ENCODE measurements at places on chromosomes 1 and 21.

- DNase-seq: no peak
Measured at GRCh38 chr1:23475641-23476040, 8.3 kb downstream of the ASAP3 start.

DNA sequence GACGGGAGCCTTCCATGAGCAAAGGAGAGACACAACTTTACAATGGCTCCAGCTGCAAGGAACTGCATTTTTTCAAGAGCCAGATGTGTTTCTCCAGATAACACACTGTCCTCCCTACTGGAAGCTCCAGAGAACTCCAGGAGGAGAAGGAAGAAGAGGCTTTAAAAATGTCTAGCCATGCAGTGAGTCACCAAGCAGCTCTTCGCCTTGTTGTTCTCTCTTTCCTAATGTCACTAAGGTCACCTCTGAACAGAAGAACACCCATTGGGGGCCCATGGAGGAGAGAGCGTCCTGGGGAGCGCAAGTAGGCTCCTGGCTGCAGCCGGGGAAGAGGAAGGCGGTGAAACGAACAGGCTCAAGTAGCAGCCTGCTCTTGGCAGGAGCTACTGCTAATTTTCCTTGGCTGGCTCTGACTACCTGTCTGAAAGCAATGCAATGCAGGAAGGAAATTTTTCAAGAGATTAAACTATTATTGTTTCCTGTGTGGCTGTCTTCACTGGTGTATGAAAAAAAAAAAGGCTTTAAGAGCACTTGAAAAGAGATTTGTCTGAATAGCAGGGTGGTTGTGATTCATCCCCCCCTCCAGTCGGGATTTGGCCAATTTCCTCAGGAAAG lies 321.9 kb downstream of the SETD4 start:
- DNase-seq: no peak

DNA sequence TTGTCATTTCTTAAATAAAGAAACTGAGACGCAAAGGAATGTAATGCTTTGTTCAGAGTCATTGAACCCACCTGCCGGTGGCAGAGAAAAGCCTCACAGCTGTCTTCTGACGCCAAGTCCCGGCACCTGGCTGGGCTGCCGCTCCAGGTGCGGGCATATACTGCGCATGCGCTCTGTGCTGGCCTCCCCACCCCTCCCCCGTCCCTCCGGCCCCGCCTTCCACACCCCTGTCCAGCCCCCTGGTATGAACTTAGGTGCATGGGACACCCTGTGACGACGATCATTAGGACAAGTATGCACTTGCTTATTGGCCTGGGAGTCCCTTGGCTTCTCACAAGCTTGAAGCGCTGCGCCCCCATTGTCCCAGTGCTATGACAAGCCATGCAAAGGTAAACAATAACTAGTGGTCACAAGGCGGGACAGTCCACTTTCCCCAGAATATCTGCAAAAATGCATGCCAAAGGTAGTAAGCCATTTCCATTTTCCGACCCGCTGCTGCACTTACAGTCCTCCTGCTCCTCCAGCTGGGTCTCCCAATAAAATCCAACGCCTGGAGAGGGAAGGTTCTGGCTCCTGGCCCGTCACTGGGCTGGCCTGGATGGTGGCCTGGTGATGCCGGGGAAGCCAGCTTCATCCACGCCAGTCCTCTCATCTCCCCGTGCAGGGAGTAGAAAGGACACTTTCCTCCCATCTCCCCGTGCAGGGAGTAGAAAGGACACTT lies 100.4 kb downstream of the PSMG1 start:
- DNase-seq: no peak

DNA sequence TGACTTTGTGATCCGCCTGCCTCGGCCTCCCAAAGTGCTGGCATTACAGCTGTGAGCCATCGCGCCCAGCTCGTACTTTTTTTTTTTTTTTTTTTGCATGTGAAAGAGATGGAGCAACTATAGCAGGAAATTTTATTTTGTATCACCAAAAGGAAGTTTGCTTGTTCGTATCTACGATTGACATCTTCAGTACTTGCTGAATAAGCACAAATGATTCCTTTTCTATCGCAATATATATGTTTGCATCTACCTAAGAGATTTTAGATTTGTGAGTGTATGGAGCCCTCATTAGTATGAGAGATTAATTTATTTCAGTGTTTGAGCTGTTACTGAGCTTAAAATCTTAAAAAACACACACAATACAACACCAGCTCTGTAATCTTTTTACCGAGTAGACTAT lies 143.1 kb downstream of the NFIA start:
- DNase-seq: no peak

DNA sequence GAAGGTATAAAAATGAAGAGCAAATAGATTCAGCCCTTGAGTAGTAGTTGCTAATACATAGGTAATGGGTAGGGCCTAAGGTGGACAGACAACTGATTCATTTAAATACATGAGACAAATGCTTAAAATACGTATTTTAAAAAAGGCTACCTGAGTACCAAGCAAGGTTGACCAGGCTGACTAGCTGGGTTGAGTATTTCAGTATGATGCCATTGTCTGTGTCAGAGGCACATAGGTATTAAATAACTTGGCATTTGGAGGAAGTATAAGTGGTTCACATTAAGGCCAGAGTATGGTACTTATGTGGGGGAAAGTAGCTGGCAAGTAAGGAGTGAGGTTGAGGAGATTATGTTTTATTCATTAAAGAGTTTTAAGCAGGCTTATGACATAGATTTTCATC lies 19.4 kb downstream of the NEK7 start:
- DNase-seq: no peak

DNA sequence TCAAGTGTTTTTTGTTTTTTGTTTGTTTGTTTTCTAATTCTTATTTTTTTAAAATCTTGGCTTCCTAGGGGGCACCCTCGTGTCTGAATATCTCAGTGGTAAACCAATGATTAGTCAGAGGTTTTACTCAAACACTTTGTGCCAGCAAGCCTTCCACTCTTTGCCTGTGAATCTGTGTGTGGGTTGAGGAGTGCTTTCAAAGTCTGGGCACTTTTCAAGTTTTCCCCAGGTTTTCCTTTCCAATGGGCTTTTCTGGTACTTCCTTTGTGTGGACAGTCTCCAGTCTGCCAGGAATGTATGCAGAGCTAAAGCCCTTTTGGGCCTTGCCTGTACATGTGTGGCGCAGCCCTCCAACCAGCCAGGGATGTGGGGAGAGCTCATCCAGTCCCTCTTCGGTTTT lies 9.7 kb upstream of the PPIE start:
- DNase-seq: no peak

DNA sequence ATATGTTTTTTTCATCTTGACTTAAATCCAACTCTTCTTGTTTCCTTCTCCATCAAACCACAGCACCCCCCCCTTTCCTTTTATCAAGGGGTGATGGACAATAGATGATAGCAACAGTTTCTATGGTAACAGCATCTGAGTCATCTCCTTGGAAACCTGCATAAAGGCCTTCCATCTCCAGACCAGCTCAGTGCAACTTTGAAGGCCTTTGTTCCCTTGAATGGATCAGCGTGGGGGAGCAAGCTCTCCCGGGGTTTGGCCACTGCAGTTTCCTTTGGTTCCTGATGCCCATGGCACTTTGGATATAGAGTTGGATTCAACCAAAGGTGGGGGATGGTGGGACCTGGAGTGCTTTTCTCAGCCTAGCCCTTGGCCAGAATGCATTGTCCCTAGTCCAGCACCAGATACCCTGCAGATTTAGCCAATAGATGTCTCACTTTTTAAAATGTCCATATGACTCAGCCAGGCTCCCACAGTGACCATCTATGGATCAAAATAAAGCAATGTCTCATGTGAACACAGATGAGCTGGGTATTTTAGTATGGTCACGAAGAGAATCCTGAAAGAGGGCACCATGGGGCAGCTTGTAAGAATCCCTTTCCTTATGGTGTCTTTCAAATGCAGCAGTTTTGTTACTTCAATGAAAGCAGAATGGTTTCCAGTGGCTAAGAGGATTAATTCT lies 127.7 kb downstream of the SPATA46 start:
- peak; percentile 15 for DNase-seq

- DNase-seq: no peak
Measured at GRCh38 chr1:30473922-30474817, 249.2 kb downstream of the MATN1 start.

DNA sequence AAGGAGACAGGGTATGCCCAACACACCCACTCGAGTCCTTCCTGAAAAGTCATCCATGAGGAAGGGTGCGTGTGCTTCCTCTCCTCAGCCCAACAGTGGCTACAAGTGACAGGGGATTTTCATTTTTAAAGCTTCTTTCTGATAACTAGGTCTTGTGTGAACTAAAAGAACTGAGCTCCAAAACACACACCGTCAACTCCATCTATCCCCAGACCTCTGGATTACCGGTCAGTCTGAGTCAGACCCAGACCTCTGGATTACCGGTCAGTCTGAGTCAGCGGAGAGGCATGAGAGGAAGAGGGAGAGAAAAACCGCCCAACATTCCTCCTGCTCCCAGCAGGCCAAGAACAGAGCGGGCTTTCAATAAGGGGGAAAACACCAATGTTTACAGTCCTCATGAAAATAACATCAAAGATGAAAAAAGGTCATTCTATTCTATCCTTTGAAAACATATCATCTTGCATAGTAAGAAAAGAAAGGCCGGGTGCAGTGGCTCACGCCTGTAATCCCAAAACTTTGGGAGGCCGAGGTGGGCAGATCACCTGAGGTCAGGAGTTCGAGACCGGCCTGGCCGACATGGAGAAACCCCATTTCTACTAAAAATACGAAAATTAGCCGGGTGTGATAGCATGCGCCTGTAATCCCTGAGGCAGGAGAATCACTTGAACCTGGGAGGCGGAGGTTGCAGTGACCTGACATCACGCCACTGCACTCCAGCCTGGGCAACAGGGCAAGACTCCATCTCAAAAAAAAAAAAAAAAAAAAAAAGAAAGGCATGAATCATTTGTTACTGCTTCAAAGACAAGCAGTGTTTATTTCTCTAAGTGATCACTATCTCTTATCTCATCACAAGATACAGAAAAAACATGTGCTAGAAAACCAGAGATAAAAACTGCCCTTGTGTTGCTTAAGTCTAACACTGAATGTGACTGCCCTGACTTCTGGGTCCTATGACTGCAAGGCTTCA lies 3.4 kb downstream of the PTTG1IP start:
- no peak for DNase-seq

DNA sequence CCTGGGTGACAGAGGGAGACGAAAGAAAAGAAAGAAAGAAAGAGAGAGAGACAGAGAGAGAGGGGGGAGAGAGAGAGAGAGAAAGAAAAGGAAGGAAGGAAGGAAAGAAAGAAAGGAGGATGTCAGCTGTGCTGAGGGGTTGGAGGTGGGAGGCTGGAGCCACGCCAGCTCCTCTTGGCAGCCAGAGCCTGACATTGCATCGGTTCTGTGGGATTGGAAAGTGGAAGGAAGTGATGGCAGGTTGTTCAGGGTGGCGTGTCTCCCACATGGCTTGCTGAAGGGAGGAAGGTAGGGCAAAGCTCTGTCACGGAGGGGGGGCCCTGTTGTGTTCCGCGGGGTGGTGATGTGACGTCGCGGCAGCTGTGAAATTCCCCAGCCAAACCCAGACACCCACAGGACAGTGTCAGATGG lies 30.7 kb downstream of the EIF2D start:
- no peak for DNase-seq

- no peak for DNase-seq
Measured at GRCh38 chr21:42649122-42650032, 4.0 kb upstream of the PDE9A start.

DNA sequence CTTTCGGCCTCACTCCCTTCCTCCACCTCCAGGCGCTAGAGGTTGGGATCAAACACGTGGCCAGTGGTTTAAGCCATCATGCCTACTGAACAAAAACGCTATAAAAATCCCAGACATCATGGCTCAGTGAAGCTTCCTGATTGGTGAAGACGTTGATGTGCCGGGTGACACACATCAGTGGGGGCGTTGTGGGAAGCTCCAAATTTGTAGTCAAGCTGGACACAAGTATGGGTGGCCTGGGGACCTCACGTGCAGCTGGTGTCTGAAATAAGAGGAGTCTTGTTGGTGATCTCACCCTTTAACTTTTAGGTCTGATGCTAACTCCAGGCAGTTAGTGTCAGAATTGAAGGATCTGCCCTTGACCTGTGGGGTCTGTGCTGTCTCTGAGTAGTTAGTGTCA lies 6.7 kb downstream of the CFAP298 start:
- no peak for DNase-seq

DNA sequence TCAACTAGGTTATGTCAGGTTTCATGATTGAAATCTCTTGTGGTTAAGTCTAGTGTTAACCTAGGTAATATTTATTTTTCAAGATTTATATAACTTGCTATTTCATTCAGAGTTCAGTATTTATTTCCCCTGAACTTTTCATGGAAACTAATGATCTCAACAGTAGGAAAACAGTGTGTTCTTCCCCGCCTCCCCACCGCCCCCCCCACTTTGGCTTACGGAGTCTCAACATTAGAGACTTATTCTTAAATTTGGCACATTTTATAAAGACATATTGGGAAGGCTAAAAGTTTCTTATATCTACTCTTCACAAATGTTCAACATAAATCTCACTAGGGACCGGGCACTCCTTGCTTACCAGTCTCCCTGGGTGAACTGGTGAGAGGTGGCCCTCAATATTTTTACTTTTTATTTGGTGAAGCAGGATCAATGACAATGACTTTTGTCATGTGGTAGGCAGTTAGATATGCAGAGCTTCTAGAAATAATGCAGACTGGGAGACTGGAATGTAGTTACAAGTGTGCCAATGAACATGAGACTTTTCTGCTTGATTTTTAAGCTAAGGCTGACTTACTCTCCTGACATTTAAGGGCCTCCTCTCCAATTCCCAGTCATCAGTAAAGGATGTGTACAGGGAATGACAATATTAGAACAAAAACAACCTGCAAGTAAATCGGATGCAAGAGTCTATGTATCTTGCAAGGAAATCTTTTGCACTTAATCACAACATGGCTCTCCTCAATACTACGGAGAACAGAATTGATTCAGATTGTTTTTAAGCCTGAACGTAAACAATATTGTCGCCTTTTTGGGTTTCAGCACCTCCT lies 1.7 kb upstream of the MAN1A2 start:
- DNase-seq: no peak

- DNase-seq: no peak
Measured at GRCh38 chr1:227378871-227379554, 60.7 kb upstream of the CDC42BPA start.

- DNase-seq: no peak
Measured at GRCh38 chr21:45122030-45122429, 47.6 kb downstream of the ADARB1 start.

DNA sequence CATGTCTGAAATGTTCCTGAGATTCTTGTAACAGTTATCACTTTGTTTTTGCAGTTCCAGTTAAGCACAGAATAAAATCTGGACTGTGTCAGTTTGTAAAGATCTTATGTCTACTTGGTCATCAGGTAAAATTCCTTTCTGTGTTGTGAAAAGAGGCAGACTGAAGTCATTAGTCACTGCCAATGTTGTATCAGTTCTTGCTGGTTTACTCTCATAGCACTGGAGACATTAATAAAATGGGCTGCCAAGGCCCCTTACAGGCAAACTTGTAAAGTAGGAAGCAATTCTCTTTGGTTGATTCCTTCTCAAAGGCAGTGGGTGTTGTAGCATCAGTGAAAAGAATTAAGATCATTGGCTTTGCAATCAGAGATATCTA lies 61.4 kb upstream of the ST6GALNAC3 start:
- no peak for DNase-seq

GRCh38 chr1:17409391-17409811 lies 30.1 kb downstream of the RCC2 start:
- no peak for DNase-seq
